Activated CD8-positive, alpha-beta memory T cell treated with anti-CD3 and anti-CD28 coated beads for 24 hours (primary cell): ENCODE measurements at places on chromosomes 12 and 14.

- no peak for DNase-seq
Measured at GRCh38 chr14:80948291-80948690, 6.8 kb upstream of the CEP128 start.

DNA sequence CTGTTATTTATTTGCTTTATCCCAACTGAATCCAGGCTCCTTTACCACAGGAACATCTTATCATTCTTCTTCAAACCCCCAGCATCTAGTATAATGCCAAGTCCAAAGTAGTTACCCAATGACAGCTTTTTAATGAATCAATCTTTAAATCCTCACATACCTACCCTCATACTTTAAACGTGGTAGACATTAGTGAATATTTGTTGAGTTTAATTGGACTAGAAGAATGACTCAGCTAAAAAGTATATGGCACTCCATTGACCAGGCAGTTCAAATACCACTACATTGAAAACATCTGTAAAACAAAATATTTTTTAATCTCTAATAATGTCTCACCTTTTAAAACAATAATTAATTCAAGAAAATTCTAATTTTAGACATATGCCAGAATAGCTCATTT, 98.1 kb downstream of the ZFC3H1 start:
- DNase-seq, result no peak

DNA sequence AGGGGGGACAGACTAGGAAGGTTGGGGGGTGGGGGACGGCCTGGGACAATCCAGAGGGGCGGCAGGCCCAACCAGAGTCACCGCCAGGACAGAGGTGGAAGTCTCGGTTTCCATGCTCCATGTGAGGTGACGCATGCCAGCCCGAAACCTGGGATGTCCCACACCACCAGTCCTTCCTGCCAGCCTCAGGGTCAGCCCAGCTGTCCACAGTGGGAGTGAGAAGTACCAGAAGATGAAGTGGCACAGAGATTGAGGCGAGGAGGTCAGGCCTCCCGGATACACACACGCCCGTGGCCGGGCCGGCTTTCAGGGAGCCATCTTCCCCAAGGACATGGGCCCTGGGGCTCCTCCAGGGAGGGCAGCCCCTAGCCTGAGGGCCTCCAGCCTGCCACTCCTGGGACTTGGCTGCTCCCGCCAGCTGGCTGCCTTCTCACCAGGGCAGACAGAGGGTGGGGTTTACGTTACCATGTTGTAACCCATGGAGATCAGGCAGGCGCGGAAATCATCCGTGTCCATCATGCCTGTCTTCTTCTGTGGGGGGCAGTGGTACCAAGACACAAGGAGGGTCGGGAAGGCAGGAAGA, 85.2 kb upstream of the ZFP36L1 start:
- DNase-seq, result no peak

DNA sequence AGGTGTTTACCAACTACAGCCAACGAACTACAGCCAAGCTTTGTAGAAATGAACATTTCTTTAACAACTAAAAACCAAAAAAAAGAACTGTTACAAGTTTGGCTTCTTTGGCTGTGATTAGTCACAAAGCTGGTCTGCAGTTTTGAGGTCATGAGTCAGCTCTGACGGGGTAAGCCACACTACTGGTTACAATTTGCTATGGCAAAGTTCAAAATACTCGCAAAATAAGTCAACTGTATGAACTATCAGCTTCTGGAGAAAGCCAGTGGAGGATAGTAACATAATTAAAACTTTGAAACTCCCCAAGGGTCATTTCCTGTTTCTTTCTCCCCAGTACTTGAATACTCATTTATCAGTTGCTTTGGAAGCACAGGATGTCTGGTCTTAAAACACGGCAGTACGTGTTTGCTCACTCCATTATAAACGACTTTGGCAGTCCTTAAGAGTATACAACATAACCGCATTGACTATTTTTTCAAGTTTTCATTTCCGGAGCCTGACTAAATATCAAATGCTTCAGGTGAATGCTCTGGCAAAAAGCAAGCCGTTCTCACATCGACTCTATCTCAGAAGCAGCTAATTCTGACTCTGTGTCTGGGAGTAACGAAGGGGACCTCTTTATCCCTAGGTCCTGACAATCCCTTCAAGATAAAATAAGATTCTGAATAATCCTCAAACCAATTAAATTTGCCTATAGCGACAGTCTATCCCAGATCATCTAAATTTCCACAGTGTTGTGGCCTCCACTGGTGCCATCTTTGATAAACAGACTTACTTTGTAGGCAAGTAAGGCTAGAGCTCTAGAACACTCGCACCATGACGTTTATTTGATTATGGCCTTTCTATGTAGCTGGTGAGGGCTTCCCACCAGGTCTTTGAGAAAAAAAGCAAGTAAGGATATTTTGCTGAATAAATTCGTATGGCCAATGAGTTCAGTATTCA, 10.6 kb downstream of the PHLDA1 start:
- peak; percentile 70 for DNase-seq

GRCh38 chr14:94974893-94975292, 182.4 kb downstream of the DICER1 start:
- DNase-seq, result no peak

DNA sequence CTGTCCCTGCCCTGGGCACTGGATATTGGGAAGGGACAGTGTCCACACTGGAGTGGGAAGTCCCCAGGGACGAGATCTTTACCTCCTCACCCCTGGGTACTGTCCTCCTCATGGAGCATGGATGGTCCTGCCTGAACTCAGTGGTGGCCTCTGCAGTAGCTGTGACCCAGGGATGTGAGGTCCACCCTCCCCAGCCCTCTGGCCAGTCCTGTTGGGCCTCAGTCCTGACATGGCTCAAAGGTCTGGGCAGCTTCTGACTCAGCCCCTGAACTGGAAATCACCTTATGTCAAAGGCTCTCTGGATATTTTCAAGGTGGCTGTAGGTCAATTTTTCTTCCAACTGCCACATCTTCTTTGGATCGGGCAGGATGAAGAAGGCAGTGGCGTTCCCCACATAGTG, 24.4 kb downstream of the SERPINA1 start:
- no peak for DNase-seq

- no peak for DNase-seq
Measured at GRCh38 chr12:104702565-104703139, 245.9 kb downstream of the CHST11 start.

DNA sequence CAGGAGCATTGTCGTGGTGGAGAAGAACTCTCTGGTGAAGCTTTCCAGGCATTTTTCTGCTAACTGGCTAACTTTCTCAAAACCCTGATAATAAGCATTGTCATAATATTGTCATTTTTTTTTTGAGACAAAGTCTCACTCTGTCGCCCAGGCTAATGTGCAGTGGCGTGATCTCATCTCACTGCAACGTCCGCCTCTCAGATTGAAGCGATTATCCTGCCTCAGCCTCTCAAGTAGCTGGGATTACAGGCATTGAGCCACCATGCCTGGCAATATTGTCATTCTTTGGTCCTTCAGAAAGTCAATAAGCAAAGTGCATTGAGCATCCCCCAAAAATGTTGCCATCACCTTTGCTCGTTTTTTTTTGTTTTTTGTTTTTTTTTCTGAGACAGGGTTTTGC, 26.4 kb downstream of the C12orf71 start:
- DNase-seq, result no peak

- DNase-seq, result no peak
Measured at GRCh38 chr12:113266106-113266895, 45.0 kb downstream of the TPCN1 start.

DNA sequence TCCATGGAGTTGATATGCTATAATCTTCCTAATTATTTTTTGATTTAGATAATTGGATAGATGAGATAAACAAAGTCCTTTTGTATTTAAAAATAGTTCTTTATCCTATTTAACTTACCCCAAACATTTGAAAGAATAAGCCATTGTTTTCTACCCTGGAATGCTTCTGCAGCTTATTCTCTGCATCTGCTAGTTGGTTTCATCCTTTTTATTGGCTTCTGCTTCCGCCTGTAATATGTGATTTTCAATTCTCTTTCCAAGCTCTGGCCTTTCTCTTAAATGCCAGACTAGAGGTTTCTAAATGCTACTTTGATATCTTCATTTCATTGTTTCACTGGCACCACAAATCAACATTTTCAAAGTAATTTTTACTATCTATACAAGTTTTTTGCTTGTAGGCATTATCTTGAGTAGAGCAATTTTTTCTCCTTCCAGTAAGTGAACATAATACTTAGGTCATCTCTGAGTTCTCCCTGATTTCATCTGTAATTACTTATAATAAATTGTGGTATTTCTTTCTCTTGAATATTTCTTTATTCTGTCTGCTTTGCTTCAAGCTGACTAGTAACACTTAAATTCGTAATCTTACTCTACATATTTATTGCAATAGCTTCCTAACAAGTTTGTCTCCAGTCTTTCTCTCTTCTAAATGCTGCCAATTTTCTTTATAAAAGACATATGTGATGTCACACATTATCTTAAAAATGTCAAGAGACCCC, 958.4 kb downstream of the SLC6A15 start:
- no peak for DNase-seq

- no peak for DNase-seq
Measured at GRCh38 chr14:64409126-64409920, 21.2 kb downstream of the MTHFD1 start.

DNA sequence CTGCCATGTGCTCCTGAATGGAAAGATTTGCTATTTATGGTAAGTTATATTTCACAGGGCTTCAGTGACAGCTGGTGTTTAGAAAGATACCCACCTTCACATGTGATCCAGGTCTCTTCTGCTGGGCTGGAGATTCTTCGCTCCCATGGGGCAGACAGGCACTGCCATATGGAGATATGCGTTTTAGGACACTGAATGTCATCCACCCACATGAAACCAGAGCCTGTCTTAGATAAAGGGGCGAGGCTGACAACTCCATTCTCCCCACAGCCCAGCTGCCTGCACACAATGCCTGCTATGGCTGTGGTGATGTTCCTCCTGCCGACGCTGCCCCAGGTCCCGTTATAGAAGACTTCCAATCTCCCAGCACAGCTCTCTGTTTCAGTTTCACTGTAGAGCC, 69.4 kb downstream of the ACSM4 start:
- DNase-seq, result no peak

DNA sequence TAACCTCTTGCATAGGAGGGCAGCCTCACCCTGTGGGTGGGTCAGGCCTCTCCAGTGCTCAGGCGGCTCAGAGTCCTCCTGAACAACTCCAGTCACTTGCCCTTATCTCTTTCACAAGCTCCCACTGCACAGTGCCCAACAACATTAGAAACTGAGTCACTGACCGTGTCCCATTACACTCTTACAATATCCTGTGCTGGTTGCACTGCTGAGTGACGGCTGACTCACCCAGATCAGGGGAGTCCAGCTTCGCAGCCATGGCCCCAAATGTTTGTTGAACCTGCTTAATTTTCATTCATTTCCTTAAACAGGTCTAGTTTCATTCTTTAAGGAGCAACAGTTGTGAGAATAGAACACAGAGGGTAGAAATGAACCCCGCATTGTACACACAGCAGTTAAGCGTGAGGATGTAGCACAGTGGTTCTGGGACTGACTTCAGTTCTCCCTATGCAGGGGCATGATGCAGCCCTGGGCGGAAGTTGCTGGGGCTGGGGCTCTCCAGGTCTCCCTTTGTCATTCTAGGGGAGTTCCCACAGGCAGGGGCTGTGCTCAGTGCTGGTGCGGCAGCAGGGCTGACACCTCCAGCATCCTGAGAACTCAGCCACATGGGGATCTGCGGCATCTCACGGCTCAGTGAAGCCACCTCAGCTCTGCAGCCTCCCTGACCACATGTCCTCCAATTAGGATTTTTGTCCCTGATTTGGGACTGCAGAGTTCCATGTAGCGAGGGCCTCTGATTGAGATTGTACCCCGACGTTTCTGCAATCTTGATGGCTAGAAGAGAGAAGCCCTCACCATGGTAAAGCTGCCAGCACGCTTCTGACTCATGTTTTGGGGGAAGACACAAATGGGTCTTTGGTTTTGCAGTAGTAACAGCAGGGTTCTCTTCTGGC, 16.1 kb downstream of the GPR68 start:
- peak; percentile 92 for DNase-seq

DNA sequence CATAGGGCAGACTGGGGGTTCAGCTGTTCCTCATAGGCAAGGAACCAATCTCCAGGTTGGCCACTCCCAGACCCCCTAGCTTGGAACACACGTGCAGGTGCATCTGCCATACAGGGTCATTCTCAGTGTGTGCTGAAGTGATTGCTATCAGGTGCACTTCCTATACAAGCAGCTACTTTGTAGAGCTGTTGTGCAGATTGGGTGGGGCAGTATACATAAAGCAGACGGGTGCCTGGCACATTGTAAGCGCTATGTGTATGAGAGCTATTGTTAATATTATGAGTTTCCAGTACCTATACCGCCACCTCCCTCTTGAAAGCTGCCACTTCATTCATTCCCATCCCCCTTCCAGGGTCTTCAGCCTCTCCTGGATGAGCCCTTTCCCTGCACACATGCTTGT, 17.3 kb downstream of the IRF2BPL start:
- DNase-seq, result no peak

GRCh38 chr14:53149668-53150316, 3.3 kb downstream of the DDHD1 start:
- DNase-seq, result no peak

DNA sequence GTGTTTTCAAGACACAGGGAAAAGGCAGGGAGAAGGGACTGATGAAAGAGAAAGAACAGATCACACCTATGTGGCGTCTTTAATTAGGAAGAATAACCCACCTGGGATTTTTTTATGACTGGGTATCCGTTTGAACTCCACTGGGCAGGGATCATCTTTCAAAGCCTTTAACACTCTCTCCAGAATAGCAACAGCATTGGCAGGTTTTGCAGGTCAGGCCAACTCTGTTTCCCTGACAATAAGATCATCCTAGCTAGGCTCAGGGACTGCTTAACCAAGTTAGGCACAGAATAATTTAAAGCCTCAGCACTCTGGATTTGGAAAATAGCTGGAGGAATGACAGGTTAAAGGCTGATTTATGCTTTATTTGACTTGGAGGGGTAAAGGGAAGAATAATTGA, 117.6 kb downstream of the SUDS3 start:
- DNase-seq, result no peak
